ENCODE measurements at places on chromosomes 12 and 14.

DNA sequence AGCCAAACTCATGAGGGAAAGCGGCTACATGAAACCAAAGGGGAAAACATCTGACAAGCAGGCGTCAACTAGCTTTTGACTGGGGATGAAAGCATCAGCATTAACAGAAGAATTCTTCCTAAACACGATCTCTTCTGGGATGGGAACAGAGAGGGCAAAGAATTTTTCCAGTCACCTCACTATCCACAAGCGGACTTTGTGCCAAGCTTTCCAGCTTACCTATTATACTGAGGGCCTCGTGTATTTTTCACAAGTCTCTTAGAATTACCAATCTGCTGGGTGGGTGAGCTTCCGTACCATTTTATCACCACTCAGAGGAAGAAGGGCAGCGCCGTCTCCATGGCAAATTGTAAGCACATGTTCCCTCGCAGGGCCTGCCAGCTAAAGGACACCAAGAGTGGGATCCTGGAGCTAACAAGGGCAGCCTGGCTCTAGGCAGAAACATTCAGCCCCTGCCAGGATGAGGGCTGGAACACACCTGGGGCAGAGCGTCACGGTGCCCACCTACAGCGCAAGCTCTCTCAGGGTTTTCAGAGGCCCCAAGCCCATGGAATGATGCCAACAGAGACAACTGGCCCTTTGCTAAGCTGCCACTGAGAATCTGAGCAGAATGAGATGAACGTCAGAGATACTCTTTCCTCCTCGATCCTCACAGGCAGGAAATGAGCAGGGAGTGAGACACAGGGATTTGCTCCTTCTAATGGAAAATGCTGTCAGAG is 74.6 kb downstream of the CHGA start:
- DNase-seq, result no peak

GRCh38 chr12:132095520-132096409 is 48.4 kb downstream of the DDX51 start:
- no peak for DNase-seq

DNA sequence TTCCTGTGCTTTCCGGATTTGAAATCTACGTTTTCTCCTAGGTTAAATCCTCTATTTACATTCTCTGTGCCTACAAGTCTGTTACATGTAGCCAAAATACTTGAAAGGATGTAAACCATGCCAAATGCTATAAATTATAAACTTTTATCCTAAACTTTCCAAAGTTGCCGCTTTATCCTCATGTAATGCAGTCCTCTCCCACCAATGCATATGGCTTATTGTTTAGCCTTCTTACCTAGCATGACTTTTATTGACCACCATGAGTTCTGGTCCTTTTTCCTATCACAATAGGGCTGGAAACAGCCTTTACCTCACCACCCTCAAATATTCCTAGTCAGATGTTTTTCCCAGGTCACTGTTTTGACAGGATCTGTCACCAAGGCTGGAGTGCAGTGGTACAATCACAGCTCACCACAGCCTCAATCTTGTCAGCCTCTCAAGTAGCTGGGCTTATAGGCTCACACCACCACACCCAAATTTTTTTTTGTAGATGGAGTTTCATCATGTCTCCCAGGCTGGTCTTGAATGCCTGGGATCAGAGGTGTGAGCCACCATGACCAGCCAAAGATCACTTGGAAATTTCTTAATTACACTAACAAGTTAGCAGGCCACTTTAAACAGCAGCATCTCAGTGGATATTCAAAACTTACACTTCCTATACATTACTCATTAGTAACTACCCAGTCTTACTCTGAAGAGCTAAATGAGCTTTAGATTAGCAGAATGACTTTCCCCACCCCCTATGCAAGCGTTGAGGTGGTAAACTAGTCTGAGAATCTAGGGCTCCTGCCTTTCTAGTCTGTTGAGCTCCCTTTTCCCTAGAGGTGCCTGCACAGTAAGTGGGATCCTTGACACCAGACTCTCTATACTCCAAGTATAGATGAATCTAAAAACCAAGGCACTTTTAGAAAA is 4.1 kb downstream of the TUBA1B start:
- no peak for DNase-seq

- DNase-seq, result peak; percentile 31
Measured at GRCh38 chr14:67738740-67739504, 37.2 kb downstream of the RDH12 start.

DNA sequence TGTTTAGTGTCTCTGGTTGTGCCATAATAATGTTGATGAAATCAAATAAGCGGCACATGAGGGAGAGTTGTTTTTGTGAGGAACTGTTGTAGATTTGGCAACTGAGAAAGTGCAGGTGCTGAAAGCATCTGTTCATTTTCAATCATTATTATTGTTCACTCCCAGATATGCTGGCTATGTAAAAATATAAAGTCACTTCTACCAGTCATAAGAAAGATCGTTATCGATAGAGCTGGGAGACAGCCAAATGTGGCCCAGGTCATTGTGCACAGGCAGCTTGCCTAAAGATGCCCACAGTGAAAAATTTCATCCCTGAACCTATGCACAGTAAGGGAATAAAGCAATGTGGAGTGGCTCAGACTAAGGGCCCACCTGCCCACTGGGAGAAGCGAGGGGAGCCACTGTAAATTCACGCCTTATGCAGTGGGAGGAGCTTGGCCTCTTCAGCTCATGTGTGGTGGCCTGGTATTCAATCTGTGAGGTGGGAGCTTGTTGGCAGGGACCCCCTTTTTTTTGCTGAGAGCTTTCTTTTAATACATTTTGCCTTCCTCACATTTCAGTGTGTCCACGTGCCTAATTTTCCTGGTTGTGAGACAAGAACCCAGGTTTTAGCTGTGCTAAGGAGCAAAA is 1490.8 kb upstream of the TMEM132C start:
- no peak for DNase-seq

DNA sequence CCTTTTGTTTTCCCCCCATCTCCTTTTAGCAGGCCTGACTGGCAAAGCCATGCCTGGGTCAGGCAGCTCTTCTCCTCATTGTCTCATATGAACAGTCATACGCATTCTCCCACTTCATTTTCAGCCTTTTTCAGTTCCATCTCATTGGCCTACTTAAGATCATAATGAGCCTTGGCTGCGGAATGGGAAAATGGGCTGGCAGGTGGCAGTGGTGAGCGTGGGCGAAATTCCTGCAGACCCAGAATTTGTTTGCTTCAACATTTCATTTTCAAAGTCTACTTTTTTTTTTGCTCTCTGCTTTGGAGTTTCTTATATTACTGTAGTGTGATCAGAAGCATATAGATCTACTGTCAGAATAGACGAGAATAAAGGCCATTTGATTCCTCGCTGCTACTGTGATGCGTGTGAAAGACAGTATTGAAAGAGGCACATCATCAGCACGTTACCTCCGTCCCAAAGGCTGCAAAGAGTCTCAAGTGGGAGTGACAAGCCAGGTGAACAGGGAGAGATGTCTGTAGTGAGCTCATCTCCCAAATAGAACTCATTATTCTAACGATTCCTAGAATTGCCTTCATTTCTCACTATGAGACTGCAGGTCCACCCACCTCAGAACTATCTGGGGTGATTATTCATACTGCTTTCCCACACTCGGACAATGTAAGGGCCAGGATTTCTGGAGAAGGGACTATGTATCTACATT is 73.7 kb downstream of the TBK1 start:
- DNase-seq, result no peak

- DNase-seq, result no peak
Measured at GRCh38 chr12:124636138-124636978, 68.9 kb upstream of the NCOR2 start.

DNA sequence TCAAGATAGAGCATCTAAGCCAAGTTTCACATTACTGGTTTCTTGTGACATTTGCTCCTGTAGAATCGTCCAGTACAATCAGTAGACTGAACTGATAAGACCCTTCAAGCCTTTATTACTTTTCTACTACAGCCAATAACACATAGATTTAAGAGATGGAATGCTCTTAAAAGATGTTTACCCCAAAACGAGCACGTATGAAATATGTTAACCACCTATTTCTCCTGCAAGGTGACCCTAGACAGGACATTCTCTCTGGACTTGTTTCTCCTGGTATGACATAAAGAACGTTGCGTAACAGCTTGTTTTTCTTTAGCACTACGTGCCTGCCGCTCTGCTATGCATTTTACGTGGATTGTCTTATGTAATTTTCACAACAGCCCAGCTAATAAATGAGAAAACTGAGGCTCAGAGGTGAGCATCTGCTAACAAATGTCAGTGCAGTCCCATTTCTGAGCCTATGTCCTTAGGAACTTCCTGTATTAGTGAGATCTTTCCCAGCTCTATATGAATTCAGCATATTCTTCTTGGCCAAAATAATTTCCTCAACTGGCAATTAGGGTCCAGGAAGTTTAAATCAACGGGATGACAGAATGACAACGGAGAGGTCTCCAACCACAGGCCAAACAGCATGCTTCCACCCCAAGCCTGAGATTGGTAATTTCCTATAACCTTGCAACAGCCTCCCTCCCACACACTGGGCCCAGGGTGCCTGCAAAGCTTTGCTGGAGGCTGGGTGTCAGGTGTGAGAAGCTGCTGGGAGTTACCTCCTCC is 3.7 kb downstream of the NFKBIA start:
- DNase-seq, result no peak

DNA sequence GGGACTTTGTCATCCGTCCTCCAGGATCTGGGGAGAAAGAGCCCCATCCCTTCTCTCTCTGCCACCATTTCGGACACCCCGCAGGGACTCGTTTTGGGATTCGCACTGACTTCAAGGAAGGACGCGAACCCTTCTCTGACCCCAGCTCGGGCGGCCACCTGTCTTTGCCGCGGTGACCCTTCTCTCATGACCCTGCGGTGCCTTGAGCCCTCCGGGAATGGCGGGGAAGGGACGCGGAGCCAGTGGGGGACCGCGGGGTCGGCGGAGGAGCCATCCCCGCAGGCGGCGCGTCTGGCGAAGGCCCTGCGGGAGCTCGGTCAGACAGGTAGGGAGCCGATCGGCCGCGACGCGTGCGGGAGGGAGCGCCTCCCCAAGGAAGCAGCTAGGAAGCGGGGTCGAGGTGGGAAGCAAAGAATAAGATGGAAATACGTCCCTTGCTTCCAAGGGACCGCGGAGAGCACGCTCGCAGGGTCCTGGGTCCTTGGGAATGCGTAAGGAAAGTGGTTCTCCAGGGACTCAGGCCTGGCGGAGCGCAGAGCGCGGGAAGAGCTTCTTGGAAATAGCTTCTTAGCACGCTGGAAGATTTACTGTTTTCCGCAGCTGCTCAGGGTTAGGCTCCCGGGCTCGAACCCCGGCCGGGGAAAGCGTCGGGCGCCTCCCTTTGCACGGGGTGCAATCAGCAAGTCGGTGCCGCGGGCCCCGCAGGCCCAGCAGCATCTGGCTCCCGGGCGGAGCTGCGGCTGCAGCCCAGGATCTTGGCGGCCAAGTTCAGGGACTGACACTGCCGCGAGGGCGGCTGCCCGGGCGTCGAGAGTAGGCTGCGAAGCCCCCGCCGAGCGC is 457 bp downstream of the SOCS2 start:
- DNase-seq, result no peak

GRCh38 chr14:24051789-24052655 is at the start of gene CARMIL3:
CARMIL3 (plus strand) TSS chr14:24052009; CDS start chr14:24052154, 145 bp downstream.
- peak; percentile 94 for DNase-seq

Data from upper lobe of left lung (tissue), 6 donors.